ENCODE measurements at places on chromosomes 1 and 21.

DNA sequence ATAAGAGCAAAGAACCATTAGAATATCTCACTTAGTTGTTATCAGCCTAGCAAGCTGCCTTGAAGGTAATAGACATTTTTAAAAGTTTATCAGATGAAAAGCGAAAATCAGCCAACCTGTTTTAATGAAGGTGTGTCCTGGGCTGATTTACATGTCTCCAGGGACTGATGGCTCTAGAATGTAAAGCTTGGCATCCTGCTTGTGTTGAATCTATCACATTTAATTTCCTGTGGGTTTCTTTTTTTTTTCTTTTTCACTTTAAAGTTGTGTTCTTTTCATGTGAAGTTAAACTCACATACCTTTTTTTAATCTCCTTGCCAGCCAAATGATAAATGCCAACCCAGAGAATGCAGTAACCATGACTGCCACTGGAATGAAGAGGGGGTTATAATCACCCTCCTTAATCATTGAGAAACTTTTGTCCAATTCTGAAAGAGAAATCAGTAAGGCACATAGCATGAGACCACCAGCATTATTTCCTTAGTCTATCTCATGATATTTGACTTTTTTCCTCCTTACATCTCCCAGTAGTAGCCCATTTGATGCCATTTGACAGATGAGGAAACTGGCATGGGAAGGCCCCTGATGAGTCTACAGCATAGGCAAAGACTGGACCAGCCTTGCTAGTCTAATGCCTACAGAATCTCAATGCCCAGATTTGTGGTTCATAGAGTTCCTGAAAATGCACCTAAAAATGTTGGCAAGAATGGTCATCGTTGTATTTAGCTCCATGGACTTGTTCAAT, 10.0 kb downstream of the SELL start:
- no peak for DNase-seq

- DNase-seq = no peak
Measured at GRCh38 chr1:221633841-221634409, 108.0 kb downstream of the DUSP10 start.

- no peak for DNase-seq
Measured at GRCh38 chr1:157311730-157312081, 173.5 kb upstream of the ETV3 start.

- no peak for DNase-seq
Measured at GRCh38 chr1:220565670-220566069, 37.7 kb downstream of the MARK1 start.

DNA sequence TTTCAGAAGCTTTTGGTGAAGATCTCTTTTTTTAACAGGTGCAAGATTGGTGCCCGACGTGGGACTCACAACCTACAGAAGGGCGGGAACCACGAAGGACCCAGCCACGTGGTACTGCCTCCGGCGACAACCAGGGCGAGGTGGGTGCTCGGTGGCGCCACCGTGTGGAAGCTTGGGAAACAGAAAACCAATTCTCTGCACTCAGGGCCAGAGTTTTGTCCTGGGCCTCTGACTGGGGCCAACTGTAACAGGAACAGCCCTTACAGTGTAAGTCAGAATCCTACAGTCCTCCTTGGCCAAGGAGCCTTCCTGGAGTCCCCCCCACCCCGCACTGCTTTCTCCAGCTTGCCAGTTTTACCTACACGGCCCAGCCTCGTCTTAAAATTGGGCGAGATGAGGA, 11.6 kb upstream of the S100A7A start:
- no peak for DNase-seq

All from choroid plexus epithelial cell (primary cell).